ENCODE measurements at places on chromosomes 16 and 17.

- no peak for DNase-seq
Measured at GRCh38 chr17:82866590-82867191, 26.9 kb upstream of the ZNF750 start.

GRCh38 chr16:78321620-78322360 is 222.3 kb downstream of the WWOX start:
- DNase-seq, result no peak

DNA sequence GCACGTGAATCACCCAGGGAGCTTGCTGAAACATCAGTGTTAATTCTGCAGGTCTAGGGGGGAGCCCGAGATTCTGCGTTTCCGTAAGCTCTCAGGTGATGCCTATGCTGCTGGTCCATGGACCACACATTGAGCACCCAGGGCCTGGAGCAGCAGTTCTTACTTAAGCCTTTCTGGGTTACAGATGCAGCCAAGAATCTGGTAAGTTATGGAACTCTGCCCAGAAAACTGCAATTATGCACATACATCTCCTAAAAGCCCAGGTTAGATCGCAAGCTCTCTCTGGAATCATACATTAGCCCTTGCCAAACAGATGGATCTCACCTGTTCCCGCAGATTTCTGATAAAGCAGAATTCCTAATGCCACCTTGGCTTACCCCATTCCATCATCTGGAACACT is 265.9 kb upstream of the SALL1 start:
- no peak for DNase-seq

- no peak for DNase-seq
Measured at GRCh38 chr17:60155815-60156214, 6.0 kb downstream of the CA4 start.

DNA sequence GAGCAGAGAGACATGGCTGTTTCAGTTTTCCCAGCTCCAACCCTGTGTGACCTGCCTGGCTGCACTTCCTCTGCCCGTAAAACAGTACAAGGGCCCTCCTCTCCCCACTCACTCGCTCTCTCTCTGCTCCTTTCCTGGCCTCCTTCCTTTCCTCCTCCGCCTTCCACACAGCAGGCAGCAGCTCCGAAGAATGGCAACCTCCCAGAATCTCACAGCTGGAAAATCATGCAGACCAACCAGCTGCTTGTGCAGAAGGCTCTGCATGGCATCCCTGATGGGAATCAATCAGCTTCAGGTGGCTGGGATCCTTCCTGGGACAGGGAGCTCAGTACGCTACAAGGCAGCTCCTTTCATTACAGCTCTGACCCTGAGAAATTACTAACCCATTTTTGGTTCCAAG is 27.4 kb downstream of the TMEM132E start:
- no peak for DNase-seq

DNA sequence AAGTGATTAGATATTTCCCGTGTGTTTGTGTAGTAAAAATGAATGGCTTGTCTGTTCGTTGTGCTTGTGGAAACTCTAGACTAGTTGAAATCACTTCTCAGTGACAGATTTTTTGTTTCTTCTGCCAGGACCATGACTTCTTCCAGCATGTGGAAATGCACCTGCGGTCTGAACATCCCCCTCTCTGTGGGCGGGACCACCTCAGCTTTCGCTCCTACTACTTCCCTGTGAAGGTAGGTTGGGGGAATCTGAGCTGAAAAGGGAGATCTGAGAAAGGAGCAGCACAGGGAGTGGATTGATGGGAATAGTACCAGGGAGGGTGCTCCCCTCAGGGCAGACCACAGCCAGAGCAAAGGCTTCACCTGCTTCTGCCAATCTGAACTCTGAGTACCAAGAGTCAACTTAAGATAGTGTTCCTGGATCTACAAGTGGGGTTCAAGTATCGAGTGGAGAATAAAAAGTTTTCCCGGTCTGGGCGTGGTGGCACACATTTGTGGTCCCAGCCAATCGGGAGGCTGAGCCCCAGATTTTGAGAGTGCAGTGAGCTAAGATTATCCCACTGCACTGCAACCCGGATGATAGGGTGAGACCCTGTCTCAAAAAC is 47.5 kb downstream of the SF3B3 start:
- DNase-seq, result no peak

DNA sequence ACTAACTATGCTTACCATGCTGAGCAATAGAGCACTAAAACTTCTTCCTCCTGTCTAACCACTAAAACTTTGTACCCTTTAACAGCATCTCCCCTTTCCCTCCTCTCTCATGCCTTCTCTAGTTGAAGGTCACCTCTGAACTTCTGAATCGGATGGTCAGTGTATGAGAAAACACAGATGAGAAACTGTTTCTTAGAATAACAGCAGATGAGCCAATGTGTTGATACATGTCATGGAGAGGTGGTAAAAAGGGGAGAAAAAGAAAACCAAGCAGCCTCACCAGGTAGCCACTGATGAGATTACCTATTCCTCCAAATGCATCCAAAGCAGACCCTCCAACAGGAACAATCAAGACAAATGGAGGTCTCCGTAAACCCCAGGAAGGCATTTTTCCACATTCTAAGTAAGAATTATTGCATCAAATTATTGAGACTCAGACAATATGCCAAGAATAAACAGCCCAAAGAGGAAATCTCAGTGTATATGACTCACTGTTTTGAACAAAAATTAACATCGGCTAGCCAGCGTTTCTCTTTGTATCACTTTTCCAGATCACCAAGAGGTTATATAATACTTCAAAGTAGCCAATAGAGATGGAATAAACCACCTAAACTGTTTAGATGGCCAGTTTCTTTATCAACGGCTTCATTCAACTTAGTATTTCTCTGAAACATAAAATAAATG is 793.3 kb upstream of the SOX9 start:
- no peak for DNase-seq

- no peak for DNase-seq
Measured at GRCh38 chr16:55179852-55180585, 144.0 kb upstream of the IRX6 start.

GRCh38 chr17:9935408-9935807 is 30.3 kb upstream of the RCVRN start:
- DNase-seq, result no peak

- DNase-seq, result no peak
Measured at GRCh38 chr17:82704886-82705285, 6.4 kb upstream of the RAB40B start.

- no peak for DNase-seq
Measured at GRCh38 chr17:10072556-10073425, 125.6 kb downstream of the GAS7 start.

DNA sequence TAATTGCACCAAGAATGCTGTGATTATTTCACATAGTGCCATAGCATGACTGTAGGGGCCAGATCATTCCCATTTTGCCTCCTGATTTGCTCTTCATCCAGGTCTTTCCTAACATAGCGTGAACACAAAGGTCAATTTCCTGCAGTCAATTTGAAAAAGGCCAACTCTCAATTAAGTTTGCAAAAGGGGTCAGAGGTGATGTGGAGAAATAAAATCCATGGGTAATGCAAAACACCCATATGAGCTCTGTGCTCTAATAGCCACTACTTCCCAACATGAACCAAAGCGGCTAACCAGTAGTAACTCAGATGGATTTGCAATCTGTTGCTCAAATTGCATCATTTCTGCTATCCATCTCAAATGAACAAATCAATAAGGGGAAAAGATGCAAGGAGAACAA is 275.5 kb upstream of the SOX9 start:
- no peak for DNase-seq
